Osteoblast (primary cell): ENCODE measurements at places on chromosomes 4 and X. TPM values are rescaled to one million over a fixed set of nuclear protein-coding genes. Genes with fewer than 3 reads are reported as not detected.

PNMA5 gene
- total RNA-seq = not detected in 2 replicates

OPRPN gene
- total RNA-seq = not detected in 2 replicates

PRKX gene
- 9.1 and 13.4 TPM in 2 replicates for total RNA-seq

CWH43 gene
- not detected in 2 replicates for total RNA-seq

WNK3 gene
- total RNA-seq = 0.88 and 1.1 TPM in 2 replicates

VAMP7 gene
- total RNA-seq = 49.9 and 50.4 TPM in 2 replicates

SYTL4 gene
- total RNA-seq = 2.9 TPM in 2 replicates

EVC2 gene
- 17.4 and 19.2 TPM in 2 replicates for total RNA-seq

SRPX2 gene
- 36.9 and 38.6 TPM in 2 replicates for total RNA-seq

DUSP21 gene
- total RNA-seq = not detected in 2 replicates

ADAM29 gene
- not detected in 2 replicates for total RNA-seq

MAGEB10 gene
- total RNA-seq = not detected in 2 replicates

ERAS gene
- total RNA-seq = not detected in 2 replicates

CCSER1 gene
- under 0.01 TPM in 1 of 2 replicates, not detected in the other for total RNA-seq

CYLC1 gene
- not detected in 2 replicates for total RNA-seq

GRCh38 chrX:31808357-31808756, 736.5 kb upstream of the FTHL17 start:
- DNase-seq = no peak

- no peak for DNase-seq
Measured at GRCh38 chrX:136780241-136780640, 491 bp downstream of the ARHGEF6 start.

DNA sequence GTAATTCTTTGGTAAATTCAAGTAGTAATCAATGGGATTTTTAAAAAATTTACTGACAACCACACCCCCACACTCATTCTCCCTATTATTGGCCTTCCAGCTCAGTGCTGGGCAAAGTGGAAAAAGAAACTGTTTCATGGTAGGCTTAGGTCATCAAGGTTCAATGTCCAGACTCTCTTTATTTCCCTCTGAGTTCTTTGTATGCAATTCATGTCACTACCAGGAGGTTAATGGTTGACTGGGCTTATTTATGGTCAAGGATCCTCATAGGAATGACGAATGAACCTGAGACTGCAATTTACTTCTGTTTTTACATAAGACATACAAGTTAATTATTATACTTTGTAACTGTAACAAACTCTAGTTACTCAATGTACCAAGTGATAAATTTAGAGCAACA, 403.2 kb downstream of the KLHL13 start:
- DNase-seq = peak; percentile 19

- no peak for DNase-seq
Measured at GRCh38 chrX:67207912-67208311, 335.9 kb upstream of the AR start.

- no peak for DNase-seq
Measured at GRCh38 chr4:81378386-81378785, 93.3 kb downstream of the RASGEF1B start.

DNA sequence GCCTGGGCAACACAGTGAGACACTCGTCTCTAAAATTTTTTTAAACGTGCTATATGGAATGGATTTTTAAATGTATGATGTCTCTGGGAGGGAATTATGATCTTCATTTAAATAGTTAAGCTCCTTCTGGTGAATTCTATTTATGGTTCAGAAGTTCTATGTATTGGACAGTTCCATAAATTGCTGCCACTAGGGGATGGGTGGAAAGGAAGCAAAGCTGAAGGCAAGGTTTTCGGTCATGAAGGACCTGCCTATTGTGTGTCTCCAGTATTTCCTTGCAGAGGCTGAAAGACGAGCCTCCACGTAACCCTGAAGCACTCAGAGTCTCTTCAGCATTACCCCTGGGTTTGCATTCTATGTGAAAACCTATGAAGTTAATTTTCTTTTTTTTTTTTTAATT, 451.5 kb upstream of the FAT1 start:
- DNase-seq = no peak

- no peak for DNase-seq
Measured at GRCh38 chr4:107900508-107900907, 30.8 kb upstream of the CYP2U1 start.

DNA sequence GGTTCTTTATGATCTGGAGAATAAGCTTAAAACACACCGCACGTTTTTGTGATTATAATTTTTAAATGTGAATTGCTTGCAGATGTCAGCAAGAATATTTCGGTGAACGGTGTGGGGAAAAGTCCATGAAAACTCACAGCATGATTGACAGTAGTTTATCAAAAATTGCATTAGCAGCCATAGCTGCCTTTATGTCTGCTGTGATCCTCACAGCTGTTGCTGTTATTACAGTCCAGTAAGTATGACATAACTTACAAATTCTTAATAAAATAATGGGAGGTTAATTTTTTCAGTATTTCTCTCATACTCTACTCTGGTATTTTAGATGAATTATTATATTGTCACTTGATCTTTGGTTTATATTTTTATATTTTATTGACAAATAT, 5.4 kb downstream of the AREG start:
- DNase-seq = no peak

- peak; percentile 14 for DNase-seq
Measured at GRCh38 chrX:155632431-155633100, 19.8 kb upstream of the TMLHE start.

DNA sequence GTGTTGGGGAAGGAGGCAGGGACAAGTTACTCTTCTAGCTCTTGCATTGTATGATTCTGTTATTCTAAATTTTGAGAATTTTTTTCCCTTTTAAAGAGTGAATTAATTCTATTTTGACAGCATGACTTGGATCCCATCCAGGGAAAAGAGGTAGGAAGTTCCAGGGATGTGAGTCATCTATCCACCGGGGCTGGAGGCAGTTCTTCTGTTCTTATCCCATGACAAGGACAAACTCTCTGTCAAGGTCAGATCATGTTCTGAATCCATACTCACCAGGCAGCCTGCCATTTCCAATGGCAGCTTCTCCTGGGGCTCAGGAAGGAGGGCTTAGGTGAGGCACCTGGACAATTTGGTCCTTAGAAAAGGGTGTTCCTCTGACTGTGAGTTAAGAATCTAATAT, 132.0 kb upstream of the MED14 start:
- DNase-seq = no peak

GRCh38 chr4:127521463-127521862, 111.3 kb upstream of the INTU start:
- no peak for DNase-seq

GRCh38 chrX:18886005-18886343, 97.9 kb downstream of the PHKA2 start:
- DNase-seq = no peak

- no peak for DNase-seq
Measured at GRCh38 chr4:101039367-101039766, 308.0 kb downstream of the PPP3CA start.

DNA sequence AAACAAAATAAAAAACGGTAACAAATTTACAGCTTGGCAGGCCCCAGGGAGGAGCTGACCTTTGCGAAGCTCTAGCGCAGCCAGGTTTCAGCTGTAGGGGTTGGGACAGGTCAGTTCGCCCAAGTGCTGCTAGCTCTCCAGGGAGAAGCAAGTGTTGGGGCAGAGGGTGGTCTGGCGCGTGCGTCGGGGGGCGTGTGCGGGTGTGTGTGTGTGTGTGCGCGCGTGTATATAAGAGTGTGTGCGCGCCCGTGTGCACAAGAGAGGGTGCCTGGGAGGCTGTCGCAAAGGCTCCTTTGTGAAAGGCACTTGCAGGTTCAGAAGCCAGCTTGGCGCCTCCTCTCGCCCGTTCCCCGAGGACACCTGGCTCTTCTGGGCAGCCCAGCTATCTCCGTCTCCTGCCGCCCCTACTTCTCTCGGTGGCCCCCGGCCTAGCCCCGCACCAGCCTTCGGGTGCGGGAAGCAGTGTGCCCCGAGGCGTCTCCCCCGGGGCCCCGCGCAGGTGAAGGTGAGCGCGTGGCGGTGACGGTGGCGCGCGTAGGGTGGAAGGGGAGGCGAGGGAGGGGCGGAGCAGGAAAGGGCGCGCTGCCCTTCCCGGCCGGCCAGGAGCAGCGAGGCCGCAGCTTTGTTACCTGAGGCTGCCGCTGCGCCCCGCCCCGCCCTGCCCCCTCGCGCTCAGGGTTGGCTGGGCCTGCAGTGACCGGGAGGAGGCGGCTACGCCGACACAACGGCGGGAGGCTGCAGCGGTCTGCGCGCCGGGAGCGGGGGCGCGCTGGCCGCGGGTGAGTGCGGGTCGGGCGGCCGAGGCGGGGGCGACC, at the start of gene FHDC1:
TSS of gene FHDC1 (plus strand) at position 693 of the 815 bp plus-strand sequence. CDS start 6,735 bp downstream, outside the sequence.
- DNase-seq = peak; percentile 92

GRCh38 chr4:36054694-36055422, 189.5 kb downstream of the ARAP2 start:
- no peak for DNase-seq

- DNase-seq = no peak
Measured at GRCh38 chr4:169042608-169043007, 32.6 kb upstream of the CBR4 start.

GRCh38 chr4:55993994-55994663, 45.4 kb downstream of the CEP135 start:
- no peak for DNase-seq

GRCh38 chr4:142574306-142574705, 271.8 kb downstream of the INPP4B start:
- DNase-seq = no peak

DNA sequence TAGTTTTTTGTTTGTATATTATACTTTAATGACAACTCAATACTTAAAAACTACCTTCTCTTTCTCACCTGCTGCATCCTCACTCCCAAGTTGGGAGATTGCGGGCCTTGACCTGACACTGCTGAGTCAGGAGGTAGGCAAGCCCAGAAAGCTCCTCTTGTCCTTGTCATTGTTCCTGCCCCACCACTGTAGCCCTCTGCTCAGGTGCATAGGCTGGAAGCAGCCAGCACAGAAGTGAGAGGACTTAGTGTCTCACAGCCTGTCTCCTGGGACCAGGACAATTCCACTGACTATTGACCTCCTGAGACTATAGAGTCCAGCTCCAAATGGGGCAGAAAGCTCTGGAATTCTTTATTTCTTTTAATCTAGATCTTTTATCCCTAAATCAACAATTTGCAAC, 123.5 kb upstream of the NDP start:
- no peak for DNase-seq

GRCh38 chr4:152485726-152486276, 50.1 kb downstream of the FBXW7 start:
- peak; percentile 53 for DNase-seq

DNA sequence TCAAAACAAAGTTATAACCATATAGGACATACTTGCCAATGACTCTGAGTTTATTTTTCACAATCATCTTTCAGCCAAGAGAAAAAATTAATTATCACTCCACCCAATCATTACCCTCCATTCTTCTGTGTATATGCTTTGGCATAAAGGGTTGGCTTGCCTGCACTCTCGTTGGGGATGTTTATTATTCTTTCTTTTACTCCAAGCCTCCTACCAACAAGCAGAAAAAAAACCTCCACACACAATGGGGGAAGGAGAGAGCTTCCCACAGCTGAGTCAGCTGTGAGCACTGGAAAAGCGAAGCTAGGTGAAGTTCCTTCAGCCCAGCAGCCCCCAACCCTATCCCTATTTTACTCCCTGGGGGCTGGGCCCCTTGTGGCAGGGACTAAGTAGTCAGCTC, 1.5 kb downstream of the OPHN1 start:
- DNase-seq = no peak

GRCh38 chr4:2948895-2949781, 14.1 kb downstream of the NOP14 start:
- DNase-seq = peak; percentile 84

- no peak for DNase-seq
Measured at GRCh38 chrX:11537141-11537540, 128.6 kb downstream of the ARHGAP6 start.

DNA sequence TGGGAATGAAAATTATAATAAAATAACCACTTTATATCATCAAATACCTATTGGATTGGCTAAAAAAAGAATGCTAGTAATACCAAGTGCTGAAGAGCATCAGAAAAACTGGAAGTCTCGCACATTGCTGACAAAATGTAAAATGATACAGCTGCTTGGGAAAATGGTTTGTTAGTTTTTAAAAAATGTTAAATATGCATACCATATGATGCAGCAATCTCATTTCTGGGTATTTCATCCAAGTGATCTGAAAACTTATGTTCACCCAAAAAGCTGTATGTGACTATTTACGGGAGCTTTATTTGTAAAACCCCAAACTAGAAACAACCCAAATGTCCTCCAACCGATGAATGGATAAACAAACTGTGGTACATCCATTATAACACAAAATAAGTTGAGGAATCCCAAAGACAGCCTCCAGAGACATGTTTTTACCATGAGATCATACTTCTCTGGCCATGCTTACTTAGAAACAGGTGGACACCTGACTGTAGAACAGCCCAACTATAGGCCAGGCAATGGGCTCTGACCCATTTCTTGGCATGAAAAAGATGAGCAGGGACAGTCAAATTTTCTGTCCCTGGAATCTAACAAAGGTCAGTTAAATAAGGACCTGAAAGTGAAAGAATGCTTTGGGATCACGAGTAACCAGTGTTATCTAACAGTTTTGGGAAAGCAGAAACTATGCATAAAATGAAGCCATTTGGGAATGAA, 47.5 kb upstream of the FAM120C start:
- no peak for DNase-seq

- DNase-seq = no peak
Measured at GRCh38 chr4:181372014-181372413, 871.2 kb upstream of the TENM3 start.

DNA sequence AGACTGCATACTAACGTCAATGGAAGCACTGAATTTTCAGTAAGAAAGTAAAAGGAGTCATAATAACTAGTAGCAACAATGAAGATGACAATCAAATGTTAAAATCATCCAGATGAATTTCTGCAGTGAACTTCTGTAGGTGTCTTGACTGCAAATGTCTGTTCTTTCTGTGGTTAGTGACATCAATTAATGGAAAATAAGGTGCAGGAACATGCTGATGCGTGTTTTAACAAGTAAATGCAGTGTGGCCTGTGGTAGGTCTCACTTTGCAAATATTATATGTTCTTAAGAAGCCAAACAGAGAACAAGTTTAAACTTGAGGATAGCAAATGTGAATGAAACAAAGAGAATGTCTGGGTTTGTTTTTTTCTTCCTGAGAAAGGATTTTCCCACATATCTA, 2.6 kb upstream of the DTHD1 start:
- no peak for DNase-seq

GRCh38 chrX:31649201-31649600, 577.4 kb upstream of the FTHL17 start:
- no peak for DNase-seq

DNA sequence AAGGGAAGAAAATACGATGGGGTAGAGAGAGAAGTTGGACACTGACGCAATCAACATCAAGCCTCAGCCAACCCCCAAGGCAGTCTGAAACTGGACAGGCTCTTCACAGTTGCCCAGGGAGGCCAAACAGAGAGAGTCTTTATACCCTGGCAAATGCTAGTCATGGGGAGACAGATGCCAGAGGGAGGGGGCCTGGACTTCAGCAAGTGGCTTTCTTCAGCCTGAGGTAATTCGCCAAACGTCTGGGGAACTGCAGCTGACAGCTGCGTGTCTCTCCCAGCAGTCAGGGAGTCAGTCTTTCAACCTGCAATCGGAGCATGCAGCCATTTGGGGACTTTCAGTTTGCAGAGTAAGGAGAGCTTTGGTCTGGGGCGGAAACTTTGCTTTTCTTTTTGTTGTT, 521.6 kb downstream of the TRIML1 start:
- no peak for DNase-seq

- DNase-seq = no peak
Measured at GRCh38 chr4:78168029-78168428, 110.9 kb downstream of the FRAS1 start.

- DNase-seq = no peak
Measured at GRCh38 chr4:7524064-7524682, 89.4 kb upstream of the PSAPL1 start.

- DNase-seq = no peak
Measured at GRCh38 chr4:93658443-93658842, 170.1 kb upstream of the ATOH1 start.

- no peak for DNase-seq
Measured at GRCh38 chrX:16765594-16765993, 20.7 kb upstream of the TXLNG start.
